Astrocyte (in vitro differentiated cells and primary cell): ENCODE measurements at places on chromosomes 12 and 14. TPM values are rescaled to one million over a fixed set of nuclear protein-coding genes. Genes with fewer than 3 reads are reported as not detected.

Gene FSCB
- not detected in 2 replicates for total RNA-seq

DNA sequence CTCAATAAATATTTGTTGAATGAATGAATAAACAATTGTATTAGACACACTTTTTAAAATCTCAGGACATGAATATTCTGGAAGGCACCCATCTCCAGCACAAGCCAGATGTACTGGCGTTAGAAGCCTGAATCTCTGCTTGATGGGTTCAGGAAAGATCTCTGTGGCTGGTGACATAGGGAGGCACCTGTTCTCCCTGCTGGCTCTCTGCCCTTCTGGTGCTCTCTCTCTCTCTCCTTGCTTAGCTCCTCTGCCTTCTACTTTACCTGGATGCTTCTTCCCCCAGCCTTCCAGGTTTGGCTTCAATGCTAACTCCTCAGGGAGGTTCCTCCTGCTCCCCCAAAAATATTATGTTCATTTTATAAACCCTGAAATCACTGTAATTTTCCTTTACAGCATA, 1.5 kb downstream of the CYP46A1 start:
- no peak for DNase-seq

DNA sequence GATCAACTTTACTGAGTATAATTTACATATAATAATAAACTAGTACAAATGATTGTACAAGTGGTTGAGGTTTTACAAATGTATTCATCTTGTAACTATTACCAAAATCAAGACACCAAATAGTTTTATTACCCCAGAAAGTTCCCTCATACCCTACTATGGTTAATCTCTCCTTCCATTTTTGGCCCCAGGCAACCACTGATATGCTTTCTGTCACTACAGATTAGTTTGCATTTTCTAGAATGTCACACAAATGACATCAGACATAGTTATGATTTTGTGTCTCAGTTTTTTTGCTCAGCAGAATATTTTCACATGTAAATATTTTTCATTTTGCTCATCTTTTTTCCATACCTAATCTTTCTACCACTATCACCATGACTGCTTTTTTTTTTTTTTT, 49.1 kb downstream of the TMX1 start:
- DNase-seq, result no peak

GRCh38 chr14:92542766-92543554, 29.4 kb downstream of the RIN3 start:
- DNase-seq, result no peak

DNA sequence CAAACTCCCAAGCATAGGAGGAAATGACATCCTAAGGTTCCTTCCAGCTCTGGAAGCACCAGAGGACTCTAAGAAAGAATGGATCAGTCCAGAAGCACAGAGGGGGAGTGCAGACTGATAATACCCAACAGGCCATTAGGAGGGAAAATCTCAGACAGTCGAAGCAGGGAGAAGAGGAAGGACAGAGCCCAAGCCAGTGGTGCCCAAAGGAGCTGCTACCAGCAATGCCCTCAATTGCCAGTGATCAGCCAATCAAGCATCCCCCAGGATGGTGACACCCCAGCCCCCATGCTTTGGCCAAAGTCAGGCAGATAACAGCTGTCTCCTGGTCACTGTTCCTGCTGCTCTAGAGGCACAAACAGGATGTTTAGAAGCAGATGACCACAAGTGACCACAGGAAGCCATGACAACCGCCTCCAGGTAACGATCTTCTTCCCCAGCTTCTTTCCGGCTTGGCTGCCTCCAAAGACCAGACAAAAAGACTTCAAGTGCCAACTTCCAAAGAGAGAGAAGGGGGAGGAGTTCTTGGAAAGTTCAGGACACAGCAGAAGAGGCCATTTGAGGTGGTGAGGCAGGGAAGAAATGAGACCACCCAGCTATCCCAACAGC, 16.2 kb downstream of the PXN start:
- no peak for DNase-seq

DNA sequence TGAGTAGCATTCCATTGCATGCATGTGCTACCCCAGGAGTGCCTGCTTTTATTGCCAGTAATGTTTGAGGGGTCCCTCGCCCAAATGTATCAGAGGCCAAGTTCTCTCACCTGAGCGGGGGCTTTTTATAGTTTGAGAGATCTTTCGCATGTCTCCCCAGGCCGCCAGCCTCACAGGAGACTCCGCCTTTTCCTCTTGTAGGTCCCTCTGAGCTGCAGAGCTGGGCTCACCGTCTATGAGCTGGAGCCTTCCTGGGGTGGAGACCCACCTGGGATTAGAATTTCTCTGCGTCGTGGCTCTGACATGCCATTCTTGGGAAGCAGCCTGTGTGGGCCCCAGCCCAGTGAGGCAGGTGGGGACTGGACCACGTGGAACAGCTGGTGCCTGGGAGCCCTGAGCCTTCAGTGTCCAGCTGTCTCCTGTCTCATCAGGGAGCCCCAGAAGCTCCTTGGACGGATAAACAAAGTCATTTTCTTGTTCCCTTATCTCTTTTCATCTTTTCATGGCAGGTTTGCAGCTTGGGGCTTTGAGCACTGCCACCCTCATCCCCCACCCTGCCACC, 261.7 kb upstream of the CRY1 start:
- no peak for DNase-seq
